ENCODE measurements at places on chromosomes 13 and 19. TPM values are rescaled to one million over a fixed set of nuclear protein-coding genes. Genes with fewer than 3 reads are reported as not detected.

GRCh38 chr19:42038666-42039065, 31.3 kb downstream of the GRIK5 start:
- no peak for DNase-seq

DNA sequence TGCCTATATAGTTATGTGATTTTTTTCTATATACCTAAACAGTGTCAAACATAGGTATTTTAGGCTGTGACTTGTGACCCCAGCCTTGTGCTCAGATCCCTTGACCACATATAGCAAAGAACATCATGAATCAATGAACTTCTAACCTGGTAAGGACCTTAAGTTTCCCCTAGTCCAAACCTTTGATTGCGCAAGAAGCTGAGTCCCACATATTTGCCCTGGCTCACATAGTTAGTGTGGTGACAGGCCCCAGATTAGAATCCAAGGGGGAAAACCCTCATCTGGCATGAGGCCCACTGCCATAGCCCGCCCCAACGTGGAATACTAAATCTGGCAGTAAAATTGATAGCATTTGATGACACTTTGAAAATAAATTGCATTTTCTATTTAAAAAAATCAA, 171.8 kb downstream of the MZT1 start:
- DNase-seq = no peak

The ZNF850 gene
- 17.8 TPM for total RNA-seq

The KLK14 gene
- not detected for total RNA-seq

All from testis (tissue), 5 donors.